CD4-positive, alpha-beta T cell treated with Interleukin-4 for 4 hours (primary cell): ENCODE measurements at places on chromosomes 4 and X.

DNA sequence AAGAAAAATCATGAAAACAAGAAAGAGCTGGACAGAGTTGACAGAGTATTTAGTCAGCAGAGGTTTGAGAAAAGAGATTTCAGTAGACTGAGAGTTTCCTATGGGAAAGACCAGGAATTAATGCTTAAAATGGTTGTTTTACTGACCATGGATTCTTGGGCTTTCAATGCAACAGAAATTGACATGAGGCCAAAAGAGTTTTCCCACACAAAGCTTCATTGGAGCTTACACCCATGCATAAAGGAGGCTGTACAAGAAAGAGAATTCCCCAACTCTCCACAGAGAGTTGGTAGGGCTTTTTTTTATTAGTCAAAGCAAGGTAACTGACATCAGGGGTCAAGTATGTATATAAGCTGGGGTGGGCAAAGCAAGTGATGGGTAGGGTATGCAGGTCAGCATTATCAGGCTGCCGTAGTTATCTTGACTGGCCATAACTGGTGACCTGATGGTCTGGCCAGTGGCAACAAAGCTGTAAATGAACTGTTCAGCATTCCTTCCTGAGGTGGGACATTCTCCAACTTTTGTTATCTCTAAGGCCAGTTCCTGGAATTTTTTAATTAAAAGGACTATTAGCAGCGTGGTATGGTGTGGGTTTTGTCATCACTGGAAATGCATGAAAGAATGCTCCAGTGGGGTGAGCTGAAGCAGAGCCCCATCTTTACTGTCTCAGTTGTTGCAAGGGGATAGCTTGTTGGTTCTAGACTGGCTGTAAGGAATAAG is 117.0 kb downstream of the ADAM29 start:
- DNase-seq, result no peak

DNA sequence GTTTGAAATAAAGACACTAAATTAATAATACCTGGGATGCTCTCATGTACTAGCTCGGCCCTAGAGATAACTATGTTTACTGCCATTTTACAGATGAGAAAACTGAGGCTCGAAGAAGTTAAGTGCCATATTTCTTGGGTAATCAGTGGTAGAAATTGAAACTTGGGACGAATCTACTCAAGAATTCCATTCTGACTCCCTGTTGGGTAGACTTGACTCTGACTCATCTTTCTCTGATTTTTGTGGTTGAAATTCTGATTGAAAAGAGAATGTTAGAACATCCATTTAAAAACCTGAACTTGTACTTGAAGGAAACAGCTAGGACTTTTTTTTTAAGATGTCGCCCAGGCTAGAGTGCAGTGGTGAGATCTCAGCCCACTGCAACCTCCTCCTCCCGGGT is 50.1 kb upstream of the NSUN7 start:
- DNase-seq, result no peak

DNA sequence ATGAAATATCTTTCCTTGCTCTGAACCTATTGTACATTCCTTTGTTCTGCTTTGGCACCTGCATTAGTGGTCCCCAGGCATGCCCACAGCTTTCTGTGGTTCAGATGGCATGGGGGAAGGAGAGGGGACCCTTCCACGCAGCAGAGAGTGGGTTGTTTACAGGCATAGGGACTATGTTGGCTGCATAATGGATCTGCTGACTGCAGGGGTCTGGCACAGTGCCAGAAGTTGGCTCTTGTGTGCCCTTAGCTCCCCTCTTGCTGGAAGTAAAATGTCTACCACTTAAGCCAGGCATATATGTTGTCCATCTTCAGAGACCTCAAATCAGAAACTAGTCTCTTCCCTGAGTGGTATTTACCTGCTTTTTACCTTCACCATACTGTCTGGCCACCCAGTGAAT is 651.9 kb upstream of the PCDH7 start:
- DNase-seq, result no peak

- DNase-seq, result no peak
Measured at GRCh38 chr4:36494016-36494415, 212.6 kb downstream of the DTHD1 start.

- no peak for DNase-seq
Measured at GRCh38 chr4:177451108-177451500, 8.9 kb upstream of the AGA start.

DNA sequence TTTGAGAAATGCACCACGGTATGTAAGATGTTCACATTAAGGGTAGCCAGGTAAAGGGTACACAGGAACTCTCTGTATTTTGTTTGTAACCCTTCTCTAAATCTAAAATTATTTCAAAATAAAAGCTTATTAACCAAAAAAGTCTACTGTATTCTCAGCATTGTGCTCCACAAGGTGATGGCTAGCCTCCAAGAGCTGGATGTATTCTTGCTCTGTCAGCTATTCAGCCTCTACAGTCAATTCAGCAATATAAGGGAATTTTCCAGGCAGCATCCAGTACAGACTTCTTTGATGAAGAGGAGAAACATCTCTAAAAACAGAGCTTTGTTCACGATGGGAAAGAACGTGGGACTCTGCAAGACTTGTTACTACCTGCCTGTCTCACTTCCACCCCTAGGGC is 63.5 kb upstream of the MAOA start:
- no peak for DNase-seq

GRCh38 chrX:140507982-140508305 is 3.1 kb upstream of the SOX3 start:
- DNase-seq, result no peak

DNA sequence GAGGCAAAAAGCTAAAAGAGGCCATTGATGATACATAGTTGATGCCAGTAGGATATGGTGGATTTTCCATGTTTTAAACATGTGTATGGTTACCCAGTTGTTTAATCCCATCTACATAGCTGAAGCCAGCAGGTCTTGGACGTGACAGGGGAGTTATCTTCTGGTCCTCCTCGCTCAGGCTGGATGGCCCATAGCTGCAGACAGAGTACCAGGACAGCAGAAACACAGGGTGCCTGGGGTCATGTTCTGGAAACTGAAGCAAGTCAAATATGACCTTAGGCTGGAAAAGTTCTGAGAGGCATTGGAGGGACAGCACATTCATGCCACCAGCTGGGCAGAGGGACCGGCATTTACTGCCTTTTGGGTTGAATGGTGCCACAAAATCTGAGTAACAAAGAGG is 118.0 kb upstream of the GPC4 start:
- DNase-seq, result no peak

DNA sequence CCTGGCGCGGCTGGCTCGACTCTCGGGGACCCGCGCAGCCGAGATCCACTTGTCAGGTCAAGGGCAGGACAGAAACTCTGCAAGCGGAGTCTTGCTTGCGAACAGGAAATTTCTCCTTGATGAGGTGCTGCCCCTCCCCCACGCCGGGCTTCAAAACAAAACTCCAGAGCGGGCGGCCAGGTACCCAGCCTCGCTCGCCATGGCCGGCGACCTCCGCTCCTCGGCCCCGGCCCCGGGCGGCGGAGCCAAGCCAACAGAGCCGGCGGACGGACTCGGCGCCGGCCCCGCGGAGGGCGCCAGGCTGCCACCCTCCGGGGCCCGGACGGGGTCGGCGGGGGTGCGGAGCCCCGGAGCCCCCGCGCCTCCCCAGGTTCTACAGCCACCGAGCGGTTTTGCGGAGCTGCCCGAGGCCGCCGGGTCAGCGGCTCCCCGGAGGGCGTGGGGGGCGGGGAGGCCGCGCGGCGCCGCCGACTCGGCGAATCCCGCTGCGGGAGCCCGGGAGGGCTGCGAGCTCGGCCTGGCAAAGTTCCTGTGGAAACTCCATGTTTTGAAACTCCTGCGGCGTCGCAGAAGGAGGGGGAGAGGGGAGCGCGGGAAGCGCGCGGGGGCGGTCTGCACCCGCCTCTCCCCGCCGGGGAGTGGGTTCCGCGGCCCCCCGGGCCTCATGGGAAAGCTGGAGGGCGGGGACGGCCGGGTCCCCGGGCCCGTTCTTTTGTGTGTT is 11.7 kb upstream of the BCOR start:
- no peak for DNase-seq

DNA sequence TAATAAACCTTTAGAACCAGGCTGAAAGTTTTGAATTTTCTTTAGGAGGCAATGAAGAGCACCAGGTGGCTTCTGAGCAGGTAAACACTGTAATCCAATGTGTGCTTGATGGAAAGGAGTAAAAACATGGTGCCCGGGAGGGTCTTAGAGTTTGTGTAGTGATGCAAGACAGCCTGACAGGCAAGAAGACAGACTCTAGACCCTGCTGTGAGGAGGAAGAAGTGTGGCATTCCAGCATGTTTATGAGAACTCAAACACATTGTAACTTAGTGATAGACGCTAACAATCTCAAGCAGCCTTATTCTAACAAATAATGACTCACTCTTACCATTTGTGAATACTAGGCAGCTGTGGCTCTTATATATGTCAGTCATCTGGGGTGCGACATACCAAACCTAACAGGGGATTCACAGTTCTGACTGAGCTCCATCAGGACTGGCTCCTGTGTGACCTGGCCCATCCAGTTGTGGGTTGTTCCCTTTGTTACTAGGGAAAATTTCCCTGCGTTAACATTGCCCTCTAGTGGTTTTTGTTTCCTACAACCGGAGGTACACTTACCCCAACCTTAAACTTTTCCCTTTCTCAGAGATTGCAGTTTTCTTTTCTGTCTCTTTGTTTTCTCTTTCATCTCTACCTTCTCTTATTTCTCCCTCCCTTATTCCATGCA is 53.8 kb downstream of the VSIG4 start:
- peak; percentile 89 for DNase-seq

- peak; percentile 66 for DNase-seq
Measured at GRCh38 chr4:37803348-37803973, 23.0 kb upstream of the PGM2 start.

DNA sequence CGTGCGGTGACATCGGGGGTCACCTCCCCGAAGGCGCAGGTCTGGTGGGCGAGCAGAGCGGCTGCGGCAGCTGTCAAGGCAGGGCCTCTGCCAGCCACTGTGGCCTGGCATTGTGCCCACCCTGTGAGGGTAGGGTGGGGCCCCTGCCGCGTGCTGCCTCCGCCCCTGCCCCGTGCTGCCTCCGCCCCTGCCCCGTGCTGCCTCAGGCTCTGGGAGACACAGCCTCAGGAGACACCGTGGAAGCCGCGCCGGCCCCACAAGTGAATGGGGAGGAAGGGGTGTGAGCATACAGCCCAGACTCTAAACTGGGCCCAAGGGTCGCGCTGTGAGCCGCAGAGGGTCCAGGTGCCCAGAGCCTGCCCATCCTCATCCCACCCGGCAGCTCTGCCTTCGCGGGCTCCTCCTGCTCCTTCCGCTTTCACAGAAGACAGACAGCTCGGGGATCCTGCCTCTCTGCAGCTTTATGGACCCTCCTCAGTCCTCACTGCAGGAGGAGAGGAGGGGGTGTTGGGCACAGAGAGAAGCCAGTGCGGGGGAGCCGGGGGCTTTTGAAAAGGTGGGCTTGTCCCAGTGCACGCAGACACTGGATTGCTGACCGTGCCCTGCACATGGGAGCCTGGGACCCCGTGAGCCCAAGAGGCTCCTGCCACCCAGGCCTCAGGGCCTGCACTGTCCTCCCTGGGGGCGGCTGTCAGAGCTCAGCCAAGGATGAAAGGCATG is 27.4 kb downstream of the PCGF3 start:
- DNase-seq, result no peak

- no peak for DNase-seq
Measured at GRCh38 chr4:80235451-80235850, 31.0 kb upstream of the FGF5 start.

DNA sequence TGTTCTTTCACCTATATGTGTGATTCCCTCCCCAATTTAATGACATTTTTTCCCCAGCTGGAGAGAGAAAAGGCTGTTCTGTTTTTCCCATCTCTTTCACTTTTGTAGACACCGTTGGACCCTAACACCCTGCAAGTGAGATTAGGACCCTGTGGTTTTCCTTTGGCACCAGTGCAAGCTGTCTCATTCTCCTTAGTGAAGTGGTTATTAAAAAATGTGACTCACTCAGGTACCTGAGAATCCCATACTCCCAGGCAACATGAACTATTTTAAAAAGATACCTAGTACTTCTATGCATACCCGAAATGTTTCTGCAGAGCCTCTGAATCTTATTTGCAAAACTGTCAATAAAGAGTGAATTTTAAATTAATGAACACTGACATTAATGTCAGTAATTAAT is 175.7 kb upstream of the TBC1D9 start:
- no peak for DNase-seq

DNA sequence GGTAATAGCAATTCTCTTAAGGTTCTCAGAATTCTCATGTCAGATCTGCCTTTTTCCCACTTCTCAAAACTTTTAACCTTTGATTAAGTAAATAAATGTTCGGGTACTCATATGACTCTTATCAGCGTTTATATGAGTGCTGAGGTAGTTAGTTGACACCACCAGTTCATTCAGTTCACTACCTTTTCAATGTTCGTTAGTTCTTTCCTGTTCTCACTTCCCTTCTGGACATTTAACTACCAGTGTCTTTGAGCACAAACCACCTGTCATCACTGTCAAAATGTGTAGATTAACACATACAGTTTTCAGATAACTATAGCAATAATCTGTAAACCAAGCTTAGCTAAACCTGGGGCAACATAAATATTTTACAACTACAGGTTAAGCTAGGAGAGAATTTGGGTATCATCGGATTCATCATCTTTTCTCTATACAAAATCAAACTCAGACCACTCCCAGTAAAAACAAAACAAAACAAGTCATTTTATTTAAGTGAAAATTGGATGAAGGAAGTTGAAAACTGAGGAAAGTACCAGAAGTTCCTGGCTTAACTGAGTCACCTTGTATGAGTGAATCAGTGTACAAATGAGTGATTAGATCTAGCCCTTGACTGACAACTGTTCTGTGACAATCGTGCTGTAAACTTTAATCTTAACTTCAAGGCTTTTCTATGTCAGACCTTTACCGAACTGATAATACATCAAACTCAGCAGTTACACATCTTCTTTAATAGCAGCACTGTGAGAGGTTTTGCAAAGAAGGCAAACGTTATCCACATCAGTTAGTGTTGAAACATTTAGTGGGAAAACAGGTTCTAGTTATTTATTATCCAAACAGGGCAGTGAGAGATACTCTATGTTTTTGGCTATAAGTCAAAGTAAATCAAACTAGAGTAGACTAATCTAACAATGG is 41.9 kb downstream of the ARHGEF38 start:
- no peak for DNase-seq

DNA sequence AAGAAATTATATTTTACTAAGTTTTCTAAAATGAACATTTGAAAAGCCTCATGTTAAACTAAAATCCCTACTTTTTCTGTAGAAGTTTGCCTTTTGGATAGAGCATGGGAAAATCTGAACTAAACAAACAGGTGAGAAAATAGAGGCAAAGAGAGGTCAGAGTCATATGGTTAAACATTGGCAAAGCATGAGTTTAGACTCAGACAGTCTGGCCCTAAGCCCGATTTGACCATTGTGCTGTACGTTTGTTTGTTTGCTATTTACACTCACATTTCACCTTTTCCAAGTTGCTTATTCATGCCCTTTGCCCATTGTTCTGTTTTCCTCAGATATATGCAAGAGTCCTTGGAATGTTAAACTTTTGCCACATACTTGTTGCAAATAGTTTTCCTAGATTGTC is 85.4 kb downstream of the TIGD2 start:
- DNase-seq, result no peak

- DNase-seq, result no peak
Measured at GRCh38 chrX:130741151-130741550, 161.9 kb downstream of the ENOX2 start.

- DNase-seq, result no peak
Measured at GRCh38 chr4:91914176-91914804, 389.5 kb upstream of the GRID2 start.

GRCh38 chr4:112952313-112952700 is 97.1 kb upstream of the ANK2 start:
- DNase-seq, result no peak

GRCh38 chrX:13048280-13048679 is 3.9 kb upstream of the FAM9C start:
- no peak for DNase-seq
